Activated T-cell treated with anti-CD3 and anti-CD28 coated beads for 4 hours (primary cell): ENCODE measurements at places on chromosomes 5 and 9.

DNA sequence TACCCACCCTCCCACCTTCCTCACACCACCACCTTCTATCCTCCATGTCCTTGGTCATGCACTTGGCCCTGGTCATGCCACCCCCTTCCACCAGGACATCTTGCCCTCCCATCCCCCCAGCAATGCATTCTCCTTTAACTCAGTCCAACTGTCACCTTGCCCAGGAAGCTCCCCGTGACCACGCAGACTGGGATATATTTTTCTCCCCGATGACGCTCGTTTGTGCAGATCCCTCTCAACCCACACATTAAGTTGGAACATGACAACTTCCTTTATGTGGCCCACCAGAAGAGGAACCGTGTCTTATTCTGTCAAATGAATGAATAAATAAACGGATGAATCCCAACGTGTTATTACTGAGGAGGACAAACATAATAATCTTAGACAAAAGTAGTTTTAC, 82.8 kb upstream of the TAS2R1 start:
- no peak for DNase-seq

DNA sequence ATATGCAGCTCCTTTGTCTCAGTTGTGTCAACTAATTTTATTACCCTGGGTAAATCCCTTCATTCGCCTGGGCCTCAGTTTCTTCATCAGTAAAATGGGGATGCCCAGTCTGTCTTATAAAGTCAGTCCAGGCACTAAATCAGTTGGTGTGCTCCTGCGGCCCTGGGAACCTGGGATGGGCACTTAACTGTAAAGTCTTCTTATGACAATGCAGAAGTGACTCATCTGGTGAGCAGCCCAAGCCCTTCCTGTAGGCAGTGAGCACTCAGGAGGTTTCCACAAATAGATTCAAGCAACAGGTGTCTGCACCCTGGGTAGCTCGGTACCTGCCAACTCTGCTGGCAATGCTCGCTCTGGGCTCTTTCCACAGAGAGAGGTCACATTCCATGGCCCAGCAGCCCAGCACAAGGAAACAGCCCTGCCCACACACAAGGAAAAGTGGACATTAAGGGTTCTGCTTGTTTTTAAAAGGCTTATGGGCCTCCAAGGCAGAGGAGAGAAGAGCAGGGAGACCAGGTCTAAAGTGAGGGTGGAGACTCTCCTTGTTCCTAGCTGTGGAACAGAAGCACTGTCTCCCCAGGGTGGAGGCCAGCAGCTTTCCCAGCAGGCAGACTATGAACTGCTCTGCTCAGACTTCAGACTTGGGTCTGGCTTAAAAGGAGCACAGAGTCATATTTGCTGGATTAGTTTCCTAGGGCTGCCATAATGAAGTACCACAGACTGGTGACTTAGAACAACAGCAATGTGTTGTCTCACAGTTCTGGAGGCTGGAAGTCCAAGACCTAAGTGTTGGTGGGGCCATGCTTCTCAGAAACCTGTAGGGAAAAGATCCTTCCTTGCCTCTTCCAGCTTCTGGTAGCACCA, 89.7 kb upstream of the ADRA1B start:
- no peak for DNase-seq

DNA sequence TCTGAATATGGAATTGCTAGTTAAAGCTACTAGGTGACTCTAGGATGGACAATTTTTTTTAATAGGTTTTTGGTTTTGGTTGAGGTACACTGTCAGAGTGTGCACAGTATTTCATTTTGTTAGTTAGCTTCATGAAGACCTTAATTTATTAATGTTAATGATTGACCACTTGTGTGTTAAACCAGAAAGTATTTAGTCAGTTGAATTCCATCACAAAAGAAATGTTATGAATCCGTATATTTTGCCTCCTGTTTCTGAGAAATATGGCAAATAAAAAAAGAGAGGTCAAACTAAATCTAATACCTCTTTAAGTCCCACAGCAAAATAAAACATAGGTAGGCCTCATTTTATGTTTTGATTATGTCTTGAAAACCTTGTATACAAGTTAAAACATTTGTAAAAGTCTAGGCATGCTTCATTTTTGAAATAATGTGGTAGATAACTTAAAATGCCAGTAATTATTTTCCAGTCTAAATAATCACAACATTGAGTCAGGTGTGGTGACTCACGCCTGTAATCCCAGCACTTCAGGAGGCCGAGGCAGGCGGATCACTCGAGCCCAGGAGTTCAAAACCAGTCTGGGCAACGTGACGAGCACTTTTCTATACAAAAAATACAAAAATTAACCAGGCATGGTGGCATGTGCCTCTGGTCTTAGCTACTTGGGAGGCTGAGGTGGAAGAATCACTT, 50.8 kb downstream of the ITGA1 start:
- DNase-seq, result no peak

- no peak for DNase-seq
These were observed 808 bp downstream of the SPOCK1 start for GRCh38 chr5:137498301-137498735.

GRCh38 chr5:96994493-96994892, 58.6 kb downstream of the LNPEP start:
- DNase-seq, result no peak

GRCh38 chr5:143511736-143512135, 108.2 kb upstream of the NR3C1 start:
- no peak for DNase-seq

DNA sequence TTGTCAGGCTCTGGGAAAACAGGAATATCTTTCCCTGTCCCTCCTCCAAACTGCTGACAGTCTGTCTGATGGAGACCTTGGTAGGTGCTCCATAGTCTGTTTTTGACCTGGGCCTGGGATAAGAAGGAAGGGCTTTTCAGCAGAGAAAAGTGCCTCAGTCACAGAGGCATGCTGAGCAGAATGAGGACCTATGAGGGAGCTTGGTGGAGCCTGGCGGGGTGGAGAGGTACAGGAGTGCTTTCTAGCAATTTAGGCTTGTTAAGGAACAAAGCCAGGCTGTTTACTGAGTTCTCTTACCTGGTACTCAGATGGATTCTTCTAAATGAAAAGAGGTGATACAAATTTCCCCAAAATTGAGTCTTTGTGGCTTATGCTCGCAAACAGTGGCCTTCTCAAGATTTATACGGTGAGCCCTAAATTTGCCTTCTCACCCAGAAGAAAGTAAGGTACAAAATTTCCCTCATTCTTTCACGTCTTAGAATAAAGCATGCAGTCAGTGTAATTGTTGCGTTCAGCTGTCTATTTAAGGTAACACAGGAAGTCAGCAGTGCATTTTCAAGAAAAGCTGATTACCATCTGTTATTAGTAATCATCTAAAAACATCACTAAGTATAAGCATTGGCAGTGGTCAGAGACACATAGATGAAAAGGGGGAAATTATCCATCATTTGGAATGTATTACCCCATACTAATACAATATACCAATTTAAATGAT, 28.6 kb upstream of the IL13 start:
- no peak for DNase-seq

DNA sequence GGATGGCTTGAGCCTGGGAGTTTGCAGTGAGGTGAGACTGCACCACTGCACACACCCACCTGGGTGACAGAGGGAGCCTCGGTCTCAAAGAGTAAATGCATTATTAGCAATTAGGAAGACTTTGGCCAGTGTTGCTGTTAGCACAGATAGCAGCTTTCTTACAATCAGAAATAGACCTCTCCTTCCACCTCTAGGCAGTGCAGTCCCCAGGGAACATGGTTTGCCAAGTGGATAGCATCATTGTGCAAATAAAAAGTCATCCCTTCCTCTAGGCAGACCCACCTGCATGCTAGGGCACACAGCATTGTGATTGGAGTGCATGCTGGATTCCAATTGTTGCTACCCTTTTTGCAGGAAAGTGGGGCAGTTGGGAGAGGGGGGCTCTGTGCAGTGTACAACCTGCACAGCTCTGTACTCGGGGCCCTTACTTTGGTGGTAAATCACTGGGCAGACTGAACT, 77.9 kb upstream of the KLF9 start:
- DNase-seq, result no peak
